ENCODE measurements at places on chromosomes 1 and 21.

GRCh38 chr1:99737016-99737415 lies 29.4 kb downstream of the FRRS1 start:
- DNase-seq = no peak

- DNase-seq = no peak
Measured at GRCh38 chr1:176795929-176796328, 333.0 kb downstream of the PAPPA2 start.

- no peak for DNase-seq
Measured at GRCh38 chr1:110215621-110216515, 5.8 kb downstream of the KCNC4 start.

GRCh38 chr1:183689762-183690204 lies 36.7 kb upstream of the APOBEC4 start:
- no peak for DNase-seq
